ENCODE measurements at places on chromosomes 13 and 19.

GRCh38 chr13:43861863-43862262 lies 17.7 kb downstream of the CCDC122 start:
- DNase-seq, result no peak

DNA sequence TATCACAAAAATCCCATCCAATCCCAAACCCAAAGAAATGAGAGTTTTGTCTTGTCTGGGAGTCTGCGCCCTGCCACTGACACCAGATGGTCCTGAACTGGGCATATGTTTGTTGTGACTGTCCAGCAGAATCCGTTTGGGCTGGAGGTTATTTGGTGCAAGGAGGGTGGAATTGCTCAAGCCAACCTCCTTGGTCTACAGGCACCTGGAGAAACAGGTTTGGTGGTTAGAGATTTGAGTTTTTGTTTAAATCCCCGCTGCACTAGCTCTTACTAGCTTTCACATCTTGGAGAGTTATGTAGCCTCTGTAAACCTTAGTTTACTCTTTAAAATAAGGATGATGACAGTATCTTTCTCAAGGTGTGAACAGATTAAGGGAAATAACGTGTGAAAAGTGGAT lies 101.7 kb downstream of the SLC7A1 start:
- no peak for DNase-seq

GRCh38 chr19:38861368-38861767 lies 11.6 kb upstream of the HNRNPL start:
- DNase-seq, result no peak

DNA sequence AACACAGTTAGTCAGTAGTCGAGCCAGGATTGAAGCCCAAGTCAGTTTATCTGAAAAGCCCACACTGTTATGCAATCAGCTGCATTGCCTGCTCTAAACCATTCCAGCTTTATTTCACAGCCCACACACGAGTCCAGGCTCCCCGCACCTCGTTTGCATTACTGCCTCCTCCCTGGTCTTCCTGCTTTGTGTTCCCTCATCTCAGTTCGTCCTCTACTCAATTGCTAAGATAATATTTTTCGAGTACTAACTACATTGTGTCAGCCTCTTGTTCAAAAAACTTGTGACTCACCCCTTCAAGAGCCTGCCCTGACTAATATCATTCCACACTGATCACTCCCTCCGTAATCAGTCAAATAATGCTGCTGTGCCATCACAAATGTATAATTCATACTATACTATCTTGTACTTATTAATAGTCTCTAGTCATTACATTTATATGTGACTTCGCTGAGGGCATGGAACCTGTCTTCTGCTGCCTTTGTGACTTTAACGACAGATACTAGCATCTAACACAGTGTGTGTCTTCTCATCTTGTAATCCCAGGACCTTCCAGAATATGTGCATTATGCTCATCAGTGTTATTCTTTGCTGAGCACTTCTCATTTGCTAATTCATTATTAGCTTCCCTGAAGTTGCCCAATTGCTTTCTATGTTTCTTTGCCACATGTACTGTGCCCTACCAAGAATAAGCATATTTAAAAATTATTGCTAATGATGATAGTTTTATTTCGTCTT lies 26.2 kb upstream of the WDFY2 start:
- no peak for DNase-seq

DNA sequence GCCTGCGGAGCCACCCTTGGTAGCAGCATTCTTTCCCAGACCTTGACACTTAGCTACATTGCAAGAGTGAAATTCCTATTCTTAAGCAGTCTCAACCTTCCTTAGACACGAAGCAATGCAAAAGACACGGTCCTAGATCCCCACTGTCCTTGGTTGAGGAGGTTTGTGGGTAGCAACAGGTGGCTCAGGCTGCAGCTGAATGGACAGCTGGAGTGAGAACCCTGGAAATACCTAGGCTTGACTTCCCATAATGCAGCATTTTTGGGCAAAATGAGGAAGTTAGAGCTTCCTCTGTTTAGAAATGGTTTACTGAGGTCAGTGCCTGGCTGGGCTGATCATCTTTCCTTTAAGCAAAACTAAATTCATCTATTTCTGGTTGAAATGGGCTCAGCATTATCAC lies 296.6 kb downstream of the RFC3 start:
- DNase-seq, result no peak

DNA sequence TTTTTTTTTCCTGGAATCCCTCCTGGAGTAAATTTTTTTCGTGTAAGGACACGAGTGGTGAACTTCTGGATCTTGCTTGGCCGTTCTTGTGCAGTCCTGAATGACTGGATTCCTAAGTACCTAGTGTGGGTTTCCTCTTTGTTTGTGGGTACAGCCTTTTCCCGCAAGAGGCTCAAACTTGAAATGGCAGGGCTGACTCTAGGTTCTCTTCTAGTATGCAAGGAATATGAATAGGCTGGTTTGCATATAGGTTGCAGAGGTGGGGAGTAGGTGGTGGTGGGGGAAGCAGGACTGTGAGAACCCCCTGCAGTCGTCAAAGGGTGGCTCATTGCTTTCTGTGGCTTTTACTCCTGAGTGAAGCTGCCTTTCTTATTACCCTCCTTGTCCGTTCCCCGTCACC lies 13.6 kb downstream of the UBAC2 start:
- no peak for DNase-seq

DNA sequence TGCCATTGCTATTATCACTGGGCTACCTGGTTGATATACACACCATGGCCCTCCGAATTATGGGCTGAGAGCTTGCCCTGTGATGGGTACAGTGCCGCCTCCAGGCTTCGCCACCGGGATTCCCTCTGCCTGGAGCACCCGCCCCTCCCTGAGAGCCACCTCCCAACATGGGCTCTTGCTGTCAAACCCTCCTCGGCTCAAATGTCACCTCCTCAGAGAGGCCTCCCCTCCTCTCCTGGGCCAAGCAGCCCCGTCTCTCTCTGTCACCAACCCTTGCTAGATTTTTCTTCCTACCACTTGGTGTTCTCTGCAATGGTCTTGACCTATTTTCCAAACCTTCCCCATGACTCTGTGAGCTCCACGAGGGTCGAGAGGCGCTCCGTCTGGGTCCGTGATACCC lies 12.2 kb upstream of the TLE2 start:
- no peak for DNase-seq

DNA sequence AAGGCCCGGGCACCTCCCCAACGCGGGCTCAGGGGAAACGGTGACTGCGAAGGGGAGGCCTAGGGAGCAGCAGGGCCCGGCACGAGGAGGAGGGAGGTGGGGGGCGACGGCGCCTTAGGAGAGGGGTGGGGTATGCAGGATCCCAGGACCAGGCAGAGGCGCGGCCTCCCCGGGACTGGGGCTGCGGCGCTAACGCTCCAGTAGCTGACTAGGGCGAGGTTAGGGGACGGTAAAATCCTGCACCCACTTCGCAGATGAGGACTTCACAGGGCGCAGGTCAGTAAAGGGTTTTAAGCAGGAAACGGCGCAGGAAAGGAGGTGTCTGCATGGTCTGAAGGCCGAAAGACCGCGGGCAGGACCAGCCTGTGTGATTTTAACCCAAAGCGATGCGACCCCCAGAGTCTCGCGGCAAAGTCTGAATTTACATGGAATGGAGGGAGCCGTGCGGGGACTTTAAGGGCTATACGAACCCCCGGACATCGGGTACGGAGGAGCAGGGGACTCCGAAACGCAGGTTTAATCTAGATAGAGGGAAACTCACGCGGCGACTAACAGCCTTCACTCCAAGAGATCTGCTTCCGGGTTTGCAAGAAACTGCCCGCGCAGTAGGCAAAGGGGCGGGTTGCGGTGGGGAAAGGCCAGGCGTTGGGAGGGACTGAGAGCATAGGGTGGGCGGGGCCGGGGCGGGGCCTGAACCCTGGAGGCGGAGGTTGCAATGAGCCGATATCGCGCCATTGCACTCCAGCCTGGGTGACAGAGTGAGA lies at the start of gene ZNF665:
Gene ZNF665 (minus strand): TSS at position 588 of the 764 bp plus-strand sequence. CDS start 10,460 bp downstream, outside the sequence.
- DNase-seq, result peak; percentile 76

DNA sequence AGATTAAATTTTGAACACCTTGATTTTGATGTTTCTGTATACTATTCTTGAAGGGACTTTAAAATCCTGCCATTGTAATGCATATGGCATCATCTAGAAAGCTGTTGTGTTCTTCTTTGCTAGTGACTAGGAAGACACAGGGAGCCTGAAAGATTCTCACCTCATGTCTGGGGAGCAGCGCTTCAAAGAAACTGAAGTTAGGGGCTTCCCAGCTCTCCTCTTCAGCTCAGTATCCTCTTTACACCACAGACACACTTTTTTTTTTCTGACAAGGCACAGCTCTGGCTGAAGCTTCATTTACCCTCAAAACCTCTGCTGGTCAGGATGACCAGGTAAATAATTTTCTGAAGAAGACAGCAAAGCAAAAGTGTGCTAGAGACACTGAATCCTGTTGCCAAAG lies 255.6 kb downstream of the ITGBL1 start:
- DNase-seq, result no peak

GRCh38 chr13:43074824-43075510 lies 51.6 kb downstream of the DNAJC15 start:
- DNase-seq, result no peak

GRCh38 chr19:3225677-3226093 lies 1.2 kb downstream of the CELF5 start:
- DNase-seq, result no peak

- DNase-seq, result no peak
Observed at GRCh38 chr13:110593430-110594130, 21.8 kb upstream of the NAXD start.

DNA sequence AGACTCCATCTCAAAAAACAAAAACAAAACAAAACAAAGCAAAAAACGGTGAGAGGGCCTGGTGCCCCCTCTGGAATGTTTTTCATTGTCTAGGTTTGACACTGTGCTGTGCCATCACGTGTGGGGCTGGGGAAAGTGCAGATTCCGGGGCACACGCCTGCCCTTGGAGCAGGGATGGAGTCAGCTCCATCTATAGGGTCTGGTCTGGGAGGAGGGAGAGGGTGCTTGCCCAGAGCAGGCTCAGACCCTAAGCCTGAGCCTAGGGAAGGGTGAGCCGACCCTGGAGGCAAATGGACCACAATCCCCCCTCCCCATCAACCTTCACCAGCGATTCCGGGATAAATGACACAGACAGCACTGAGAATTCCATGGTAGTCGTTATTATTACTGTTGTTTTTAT lies 10.9 kb upstream of the ZBTB32 start:
- no peak for DNase-seq

GRCh38 chr19:7069904-7070226 lies 362 bp downstream of the ZNF557 start:
- no peak for DNase-seq

DNA sequence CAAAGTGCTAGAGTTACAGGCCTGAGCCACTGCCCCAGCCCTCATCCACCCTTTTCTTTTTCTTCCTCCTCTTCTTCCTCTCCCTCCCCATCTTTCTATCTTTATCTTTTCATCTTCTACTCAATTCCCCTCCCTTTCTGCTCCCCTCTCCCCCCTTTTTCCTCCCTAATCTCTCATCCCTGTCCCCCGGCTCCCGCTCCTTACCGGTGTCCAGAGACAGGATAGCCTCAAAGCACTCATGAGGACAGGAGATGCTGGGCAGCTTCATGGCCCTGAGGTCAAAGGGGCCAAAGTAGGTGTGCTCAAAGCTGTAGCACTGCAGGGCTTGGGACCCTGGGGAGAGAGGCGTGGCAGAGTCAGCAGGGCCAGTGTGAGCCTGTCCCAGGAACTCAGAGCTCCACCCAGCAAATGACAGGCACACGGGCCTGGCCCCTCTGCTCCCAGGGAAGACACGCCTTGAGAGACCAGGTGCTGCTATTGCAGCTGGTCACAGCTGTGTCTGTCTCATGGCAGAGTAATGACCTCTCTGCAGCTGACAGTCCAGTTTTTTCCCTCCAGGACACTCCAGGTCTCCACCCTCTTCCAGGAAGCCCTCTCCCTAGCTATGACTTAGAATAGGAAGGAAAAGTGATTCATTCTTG lies 2.6 kb downstream of the LYPD5 start:
- no peak for DNase-seq

GRCh38 chr19:15294561-15294990 lies 37.8 kb downstream of the BRD4 start:
- no peak for DNase-seq

- DNase-seq, result no peak
Observed at GRCh38 chr13:111270126-111270525, 50.3 kb upstream of the TEX29 start.

DNA sequence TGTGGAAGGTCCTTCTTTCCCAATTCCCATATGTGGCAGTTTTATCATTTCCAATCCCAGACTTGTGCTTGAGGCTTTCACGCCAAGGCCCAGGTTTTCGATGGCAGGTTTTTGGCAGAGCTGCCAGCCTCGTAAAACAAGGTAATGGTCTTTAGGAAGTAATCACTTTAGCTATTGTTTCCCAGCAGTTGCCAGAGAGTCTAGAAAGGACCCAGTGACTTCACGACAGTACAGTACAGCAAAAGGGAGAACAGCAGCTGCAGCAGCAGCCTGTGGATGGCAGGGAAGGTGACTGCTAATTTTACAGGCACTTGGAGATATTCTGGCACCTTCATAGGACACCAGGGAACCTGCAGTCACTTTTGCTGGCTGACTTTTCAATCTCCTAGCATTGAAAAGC lies 291.6 kb upstream of the MAB21L1 start:
- peak; percentile 81 for DNase-seq

DNA sequence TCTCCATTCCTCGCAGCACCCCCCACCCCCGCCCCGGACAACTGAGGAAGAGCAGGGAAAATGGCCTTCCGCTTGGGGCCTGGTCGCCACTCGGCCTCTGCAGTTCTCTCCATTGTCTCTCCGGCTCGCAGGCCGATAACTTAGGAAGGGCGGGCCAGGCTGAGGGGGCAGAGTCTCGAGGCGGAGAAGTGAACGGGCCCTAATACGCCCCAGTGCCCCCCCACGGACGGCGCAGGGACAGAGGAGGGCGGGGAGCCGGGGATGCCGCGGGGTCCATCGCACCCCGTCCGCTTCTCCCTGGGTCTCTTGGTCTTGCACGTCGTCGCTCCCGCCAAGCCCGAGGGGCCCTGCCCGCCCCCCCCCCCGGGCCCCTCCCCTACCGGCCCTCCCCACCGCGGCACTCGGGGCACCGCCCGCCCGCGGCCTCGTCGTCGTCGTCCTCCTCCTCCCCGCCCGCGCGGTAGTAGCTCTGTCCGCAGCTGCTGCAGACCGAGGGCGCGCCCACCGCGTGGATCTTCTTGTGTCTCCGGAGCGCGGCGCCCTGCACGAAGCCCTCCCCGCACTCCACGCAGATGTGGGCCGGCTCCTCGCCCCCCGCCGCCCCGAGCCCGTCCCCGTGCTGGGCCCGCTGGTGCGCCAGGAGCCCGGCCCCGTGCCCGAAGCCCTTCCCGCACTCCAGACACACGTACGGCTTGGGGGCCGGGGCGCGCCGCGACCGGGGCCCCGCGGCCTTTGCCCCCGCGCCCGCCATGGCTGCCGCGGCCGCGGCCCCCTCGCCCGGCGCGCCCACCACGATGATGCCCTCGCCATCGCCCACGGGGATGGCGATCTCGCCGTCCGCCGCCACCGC lies 33.2 kb downstream of the ZNF787 start:
- no peak for DNase-seq
